ENCODE measurements at places on chromosomes 3 and 15. TPM values are rescaled to one million over a fixed set of nuclear protein-coding genes. Genes with fewer than 3 reads are reported as not detected.

Gene SHF
- 2.0 TPM for total RNA-seq

Gene TNFSF10
- total RNA-seq = 27.5 TPM

Gene SLC2A2
- 8.2 TPM for total RNA-seq

Gene KIF23
- total RNA-seq = 0.99 TPM

Gene ASB14
- not detected for total RNA-seq

- no peak overlapping the region for H3K4me3 ChIP-seq
- H3K36me3 ChIP-seq = no peaks in the 10 kb centered on the region
- DNase-seq = no peak
- H3K27ac ChIP-seq = no peak overlapping the region
- no peaks in the 10 kb centered on the region for H3K27me3 ChIP-seq
Observed at GRCh38 chr3:153032891-153033290, 129.1 kb upstream of the RAP2B start.

- DNase-seq = no peak
- no peak overlapping the region for H3K27ac ChIP-seq
- H3K4me1 ChIP-seq = no peaks in the 10 kb centered on the region
- no peak overlapping the region for H3K4me3 ChIP-seq
- no peaks in the 10 kb centered on the region for H3K36me3 ChIP-seq
Observed at GRCh38 chr15:72983801-72984545, 68.3 kb upstream of the NEO1 start.

- no peaks in the 10 kb centered on the region for H3K4me1 ChIP-seq
- no peaks in the 10 kb centered on the region for H3K27me3 ChIP-seq
- H3K4me3 ChIP-seq = no peak overlapping the region
- H3K27ac ChIP-seq = no peak overlapping the region
Observed at GRCh38 chr3:61323094-61323493, 71.8 kb upstream of the FHIT start.

DNA sequence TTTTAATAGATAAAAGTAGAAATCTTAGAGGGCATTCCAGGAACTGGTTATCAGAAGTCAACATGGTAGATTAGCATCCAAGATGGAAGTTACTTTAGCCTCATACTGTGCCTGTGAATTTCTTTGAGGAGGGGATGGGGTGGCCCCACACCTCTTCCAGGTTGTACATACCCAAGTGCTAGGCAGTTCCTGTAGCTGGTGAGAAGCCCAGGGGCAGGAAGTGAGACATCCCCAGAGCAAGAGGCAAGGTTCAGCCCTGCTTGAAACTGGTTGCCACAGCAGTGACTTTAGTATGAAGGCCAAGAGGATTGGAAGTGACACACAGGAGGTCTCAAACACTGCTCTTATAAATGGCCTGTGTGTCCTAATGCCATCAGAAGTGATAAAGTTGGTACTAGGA, 11.9 kb downstream of the GTPBP8 start:
- H3K36me3 ChIP-seq = peaks cover 34% of the 10 kb centered on the region
- H3K27ac ChIP-seq = no peak overlapping the region
- H3K4me3 ChIP-seq = no peak overlapping the region

GRCh38 chr3:23221136-23221535, 18.0 kb downstream of the UBE2E2 start:
- H3K36me3 ChIP-seq = no peaks in the 10 kb centered on the region
- H3K4me1 ChIP-seq = peaks cover 8% of the 10 kb centered on the region
- no peak overlapping the region for H3K4me3 ChIP-seq
- no peak for DNase-seq
- no peaks in the 10 kb centered on the region for H3K27me3 ChIP-seq

DNA sequence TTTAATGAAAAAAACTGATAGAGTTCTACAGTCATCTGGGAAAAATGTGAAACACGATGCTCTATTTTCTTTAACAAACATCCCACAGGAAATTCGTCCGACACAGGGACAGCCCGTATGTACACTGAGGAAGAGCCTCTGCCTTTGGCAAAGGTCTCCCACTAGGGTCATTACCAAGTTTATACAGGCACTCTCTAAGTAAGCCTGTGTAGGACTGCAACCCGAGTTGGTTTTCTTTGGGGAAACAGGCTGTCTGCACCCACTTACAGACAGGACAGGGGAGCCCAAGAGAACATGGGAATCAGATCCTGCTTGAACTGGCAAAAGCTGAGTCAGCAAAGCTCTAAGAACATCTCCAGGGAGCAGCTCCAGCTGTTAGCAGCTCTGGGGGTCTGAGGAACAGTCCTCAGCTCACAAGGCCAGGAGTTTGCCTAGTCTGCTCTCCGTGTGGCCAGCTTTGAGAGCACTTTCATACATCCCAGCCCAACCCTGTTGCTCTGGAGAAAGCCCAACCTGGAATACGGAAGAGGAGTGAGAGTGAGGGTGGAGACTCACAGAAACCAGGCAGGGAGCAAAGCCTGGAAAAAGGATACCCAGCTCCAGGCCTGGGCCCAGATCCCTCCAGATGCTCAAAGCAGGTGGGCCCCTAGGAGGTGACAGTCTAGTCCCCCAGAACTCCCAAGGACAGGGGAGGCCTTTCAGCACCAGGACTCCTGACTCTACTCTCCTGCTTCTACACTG, 1.9 kb downstream of the TBC1D2B start:
- peak overlapping the region; percentile 91 for H3K27ac ChIP-seq
- no peaks in the 10 kb centered on the region for H3K36me3 ChIP-seq
- peak overlapping the region; percentile 41 for H3K4me3 ChIP-seq
- no peaks in the 10 kb centered on the region for H3K27me3 ChIP-seq
- peaks cover 50% of the 10 kb centered on the region for H3K4me1 ChIP-seq

- H3K4me1 ChIP-seq = peaks cover 45% of the 10 kb centered on the region
- no peaks in the 10 kb centered on the region for H3K36me3 ChIP-seq
- H3K27ac ChIP-seq = no peak overlapping the region
- no peak overlapping the region for H3K4me3 ChIP-seq
- H3K27me3 ChIP-seq = peaks cover 6% of the 10 kb centered on the region
Observed at GRCh38 chr3:138936741-138937689, 9.9 kb downstream of the FOXL2 start.

- H3K27ac ChIP-seq = no peak overlapping the region
- no peaks in the 10 kb centered on the region for H3K27me3 ChIP-seq
- peaks cover 47% of the 10 kb centered on the region for H3K4me1 ChIP-seq
- H3K4me3 ChIP-seq = no peak overlapping the region
Observed at GRCh38 chr15:40328751-40329150, 5.3 kb downstream of the INAFM2 start.

- H3K4me1 ChIP-seq = peaks cover 16% of the 10 kb centered on the region
- H3K36me3 ChIP-seq = no peaks in the 10 kb centered on the region
- H3K4me3 ChIP-seq = peak overlapping the region; percentile 11
- no peak overlapping the region for H3K27ac ChIP-seq
- no peak for DNase-seq
Observed at GRCh38 chr3:69542805-69543429, 157.0 kb upstream of the FRMD4B start.

DNA sequence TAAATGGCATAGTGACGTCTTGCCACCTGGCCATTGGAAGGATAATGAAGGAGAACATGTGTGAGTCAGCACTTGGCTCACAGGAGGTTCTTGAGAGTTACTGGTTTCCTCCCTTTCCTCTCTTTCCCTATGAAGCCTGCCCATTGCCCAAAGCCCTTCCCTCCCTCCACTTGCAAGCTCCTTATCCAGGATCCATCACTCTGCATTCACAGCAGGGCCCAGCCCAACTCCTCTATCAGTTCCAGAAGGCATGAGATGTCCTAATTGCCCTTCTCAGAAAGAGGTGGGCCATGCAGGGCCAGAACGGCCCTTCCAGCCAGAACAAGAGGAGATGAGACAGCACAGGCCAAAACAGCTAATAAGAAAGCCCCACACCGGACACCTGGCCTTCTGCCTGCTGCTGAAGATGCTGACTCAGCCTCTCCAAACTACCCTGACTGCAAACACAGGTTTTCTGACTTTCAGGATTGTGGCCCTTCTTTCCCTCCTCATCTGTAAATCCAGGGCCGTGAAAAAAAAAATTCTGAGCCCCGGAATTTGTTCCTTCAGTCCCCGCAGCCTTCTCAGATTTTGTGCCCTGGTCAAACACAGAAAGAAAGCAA, 29.7 kb downstream of the HAPLN3 start:
- no peaks in the 10 kb centered on the region for H3K36me3 ChIP-seq
- H3K4me3 ChIP-seq = no peak overlapping the region
- no peak for DNase-seq
- H3K27ac ChIP-seq = no peak overlapping the region
- H3K27me3 ChIP-seq = no peaks in the 10 kb centered on the region

Data from body of pancreas (tissue), 4 donors.